ENCODE measurements at places on chromosomes 12 and 14. TPM values are rescaled to one million over a fixed set of nuclear protein-coding genes. Genes with fewer than 3 reads are reported as not detected.

RD3L gene
- total RNA-seq: not detected

SMIM41 gene
- total RNA-seq: not detected

PRR4 gene
- 5.0 TPM for total RNA-seq

DNAI7 gene
- total RNA-seq: not detected

RIMKLB gene
- total RNA-seq: 30.1 TPM

TAS2R7 gene
- total RNA-seq: not detected

OTX2 gene
- total RNA-seq: not detected

UNC79 gene
- under 0.01 TPM for total RNA-seq

AMHR2 gene
- total RNA-seq: not detected

ZDHHC22 gene
- total RNA-seq: not detected

LBHD2 gene
- not detected for total RNA-seq

TMEM63C gene
- 0.35 TPM for total RNA-seq

RERGL gene
- total RNA-seq: 1.1 TPM

OTOGL gene
- 0.10 TPM for total RNA-seq

CISTR gene
- total RNA-seq: not detected

A2ML1 gene
- total RNA-seq: not detected

OR4K2 gene
- not detected for total RNA-seq

OGFOD2 gene
- 10.6 TPM for total RNA-seq

ART4 gene
- 0.29 TPM for total RNA-seq

HCAR1 gene
- 0.15 TPM for total RNA-seq

RGS6 gene
- total RNA-seq: not detected

WSCD2 gene
- total RNA-seq: not detected

TAPBPL gene
- 32.8 TPM for total RNA-seq

DHRS2 gene
- not detected for total RNA-seq

PTGER2 gene
- 0.92 TPM for total RNA-seq

SOAT2 gene
- not detected for total RNA-seq

PPP4R4 gene
- total RNA-seq: 0.58 TPM

TAMALIN gene
- total RNA-seq: 53.3 TPM

KRT77 gene
- not detected for total RNA-seq

EIF2S3B gene
- total RNA-seq: 2.3 TPM

SLC16A7 gene
- 12.7 TPM for total RNA-seq

PRPF39 gene
- 29.6 TPM for total RNA-seq

MMP14 gene
- total RNA-seq: 804 TPM

AQP2 gene
- not detected for total RNA-seq

RDH12 gene
- total RNA-seq: not detected

SLC2A3 gene
- 25.8 TPM for total RNA-seq

GRIP1 gene
- 0.39 TPM for total RNA-seq

TEX52 gene
- not detected for total RNA-seq

LMNTD1 gene
- 0.82 TPM for total RNA-seq

RNU6-8 gene
- not detected for total RNA-seq

SIX1 gene
- 7.5 TPM for total RNA-seq

ASCL1 gene
- not detected for total RNA-seq

NAA25 gene
- 18.5 TPM for total RNA-seq

GALC gene
- 9.6 TPM for total RNA-seq

GPR68 gene
- 3.7 TPM for total RNA-seq

SSPN gene
- total RNA-seq: 1.7 TPM

PDE3A gene
- 9.9 TPM for total RNA-seq

NAV3 gene
- total RNA-seq: 40.1 TPM

ACVRL1 gene
- total RNA-seq: 933 TPM

TSPAN8 gene
- not detected for total RNA-seq

LUM gene
- total RNA-seq: 0.73 TPM

Data from glomerular endothelial cell (primary cell).